RPMI8226 (cell line): ENCODE measurements at places on chromosomes 16 and 17.

DNA sequence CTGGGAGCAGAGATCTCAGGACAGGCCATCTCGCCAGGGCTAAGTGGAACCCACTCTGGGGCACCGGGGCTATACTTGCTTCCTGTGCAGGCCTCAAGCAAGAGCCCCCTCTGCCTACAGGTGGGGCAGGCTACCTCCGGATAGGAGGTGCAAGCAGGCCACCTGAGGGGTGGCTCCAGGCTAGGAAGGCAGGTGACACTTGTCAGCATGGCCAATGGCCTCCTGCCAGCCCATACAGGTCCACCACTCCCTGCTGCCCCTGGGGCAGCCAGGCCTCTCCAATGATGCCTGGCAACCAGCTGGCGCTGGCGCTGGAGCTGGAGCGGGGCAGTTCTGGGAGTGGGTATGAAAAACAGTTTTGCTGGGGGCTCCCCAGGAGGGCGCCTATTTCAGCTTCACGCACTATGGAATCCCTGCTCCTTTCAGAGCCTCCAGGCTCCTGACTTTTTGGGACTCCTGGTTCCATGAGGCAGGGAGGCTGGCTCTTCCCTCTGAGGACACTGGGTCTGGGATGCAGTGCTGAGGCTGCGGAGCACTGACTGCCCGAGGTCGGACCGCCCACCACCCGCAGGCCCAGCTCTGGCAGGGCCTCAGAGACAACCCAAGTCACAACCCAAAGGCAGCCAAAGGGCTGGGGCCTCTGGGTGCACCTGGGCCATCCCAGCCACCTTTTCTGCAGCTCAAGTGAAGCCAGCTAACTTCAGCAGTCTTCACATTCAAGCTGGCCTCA, 8.4 kb upstream of the SREBF1 start:
- peak; percentile 42 for DNase-seq

- DNase-seq = no peak
Measured at GRCh38 chr16:51408357-51408756, 257.3 kb upstream of the SALL1 start.

DNA sequence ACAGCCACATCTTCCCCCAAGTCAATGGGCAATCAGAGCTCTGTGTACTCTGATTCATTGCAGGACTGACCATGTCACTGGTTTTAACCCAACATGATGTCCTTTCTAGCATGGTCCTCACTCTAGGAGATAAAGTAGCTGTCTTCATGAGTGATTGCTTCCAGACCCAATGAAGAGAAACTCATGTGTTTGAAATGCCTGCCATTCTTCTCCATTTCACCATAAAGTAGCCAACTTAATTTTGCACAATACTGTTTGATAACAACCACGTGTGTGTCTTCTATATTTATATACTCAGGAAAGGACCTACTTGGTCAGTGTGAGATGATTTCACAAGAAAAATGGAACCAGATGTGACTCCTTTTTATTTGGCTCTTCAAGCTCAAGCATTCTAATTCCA, 172.5 kb downstream of the AXIN2 start:
- no peak for DNase-seq

DNA sequence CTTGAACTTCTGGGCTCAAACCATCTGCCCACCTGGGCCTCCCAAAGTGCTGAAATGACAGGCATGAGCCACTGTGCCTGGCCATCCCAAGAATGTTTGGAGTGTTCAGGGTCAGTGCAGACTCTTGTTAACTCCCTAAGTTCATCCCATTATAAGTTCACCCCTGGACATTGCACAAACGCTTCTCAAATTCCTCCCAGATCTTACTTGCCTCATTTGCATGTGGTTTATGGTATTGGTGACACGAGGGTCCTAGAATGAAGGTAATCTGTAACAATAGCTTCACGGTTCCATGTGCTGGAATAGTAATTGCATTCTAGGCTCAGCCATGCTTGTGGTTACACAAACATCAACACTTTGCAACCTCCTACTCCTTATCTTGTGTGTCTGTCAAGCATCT, 5.0 kb upstream of the CCDC42 start:
- DNase-seq = no peak

GRCh38 chr16:14364112-14364385, 266.0 kb downstream of the PARN start:
- DNase-seq = no peak

DNA sequence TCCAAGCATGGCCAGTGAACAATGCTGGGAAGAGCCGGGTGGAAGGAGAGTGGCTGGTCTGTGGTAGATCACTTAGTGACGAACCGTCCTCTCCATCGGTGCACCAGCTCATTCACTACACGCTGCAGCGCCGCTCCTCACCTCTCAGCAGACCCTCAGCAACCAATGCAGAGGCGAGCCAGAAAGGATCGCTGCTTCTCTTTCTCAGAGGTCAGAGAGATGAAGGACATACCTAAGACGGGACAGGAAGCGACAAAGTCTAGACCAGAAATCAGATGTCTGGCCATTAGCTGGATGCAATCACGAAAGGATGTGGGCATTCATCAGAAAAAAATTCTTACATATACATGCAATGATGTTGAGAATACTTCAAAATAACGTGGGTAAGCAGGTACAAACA, 26.9 kb downstream of the NSMCE1 start:
- no peak for DNase-seq

- no peak for DNase-seq
Measured at GRCh38 chr17:62780269-62780668, 27.8 kb downstream of the MARCHF10 start.

DNA sequence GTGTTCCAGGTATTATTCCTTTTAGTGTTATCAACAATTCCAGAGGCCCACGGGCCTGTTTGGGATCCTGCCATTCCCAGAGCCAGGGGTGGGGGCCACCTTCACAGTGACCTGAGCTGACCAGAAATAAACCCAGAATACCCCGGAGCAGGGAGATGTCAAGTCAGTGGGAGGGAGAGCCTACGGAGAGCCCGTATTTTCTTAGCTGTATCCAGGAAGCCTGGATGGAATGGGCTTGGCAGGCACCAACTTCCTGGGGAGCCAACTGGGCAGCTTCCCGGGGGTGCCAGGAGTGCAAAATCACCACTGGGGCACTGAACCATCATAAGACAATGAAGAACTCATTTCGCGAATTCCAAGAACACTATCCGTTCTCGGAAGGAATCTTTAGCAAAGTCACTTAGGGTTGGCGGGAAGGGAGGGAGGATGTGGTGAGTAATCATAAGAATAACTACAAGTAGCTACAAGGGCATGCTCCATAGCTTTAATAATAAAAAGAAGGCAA, 13.2 kb upstream of the MRTFB start:
- no peak for DNase-seq

DNA sequence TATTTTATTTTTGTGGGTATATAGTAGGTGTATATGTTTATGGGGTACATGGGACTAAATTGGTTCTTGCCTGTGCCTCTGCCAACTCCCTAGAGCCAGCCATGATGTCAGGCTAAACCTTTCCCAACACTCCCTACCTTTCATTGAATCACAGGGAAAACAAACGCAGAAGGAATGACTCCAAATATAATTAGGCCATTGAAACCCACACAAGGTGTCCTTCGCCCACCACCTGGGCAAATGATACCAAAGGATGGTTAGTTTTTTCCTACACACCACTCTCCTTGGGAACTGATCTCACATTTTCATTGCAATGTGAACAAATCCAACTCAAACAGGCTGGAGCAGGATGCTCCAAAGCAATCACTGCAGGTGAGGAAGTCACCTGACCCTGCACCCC, 27.5 kb downstream of the WSB1 start:
- no peak for DNase-seq

DNA sequence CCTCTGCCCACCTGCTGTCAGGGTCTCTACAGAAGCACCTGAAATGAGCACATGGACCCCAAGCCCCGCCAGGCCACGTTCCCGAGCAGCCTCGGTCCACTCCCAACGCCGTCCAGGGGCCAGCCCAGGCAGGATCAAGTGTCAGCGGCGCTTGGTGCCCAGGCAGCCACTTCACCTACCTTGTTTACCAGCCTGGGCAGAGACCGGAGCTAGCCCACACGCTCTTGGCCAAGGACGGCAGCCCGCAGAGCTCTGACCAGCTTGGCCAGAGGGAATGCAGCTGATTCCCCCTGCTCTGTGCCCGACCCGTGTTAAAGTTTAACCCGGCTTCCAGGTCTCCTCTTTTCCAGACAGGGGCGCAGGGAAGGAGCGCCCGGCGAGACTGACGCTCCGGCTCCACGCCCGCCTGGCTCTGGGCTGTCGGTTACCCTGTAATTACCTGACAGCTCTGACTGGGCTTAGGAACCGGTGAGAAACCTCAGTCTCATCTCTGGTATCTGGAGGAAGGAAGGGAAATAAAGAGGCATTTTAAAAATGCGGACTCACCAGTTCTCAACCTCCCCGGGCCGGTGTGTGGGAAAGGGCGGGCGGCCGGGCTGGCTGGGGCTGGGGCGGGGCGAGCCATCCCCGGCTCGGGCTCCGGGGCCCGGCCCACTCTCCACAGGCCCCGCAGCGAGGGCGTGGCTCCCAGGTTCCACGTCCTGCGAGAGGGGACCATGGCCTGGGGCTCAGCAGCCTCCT, 4.6 kb downstream of the KIFC3 start:
- peak; percentile 82 for DNase-seq

DNA sequence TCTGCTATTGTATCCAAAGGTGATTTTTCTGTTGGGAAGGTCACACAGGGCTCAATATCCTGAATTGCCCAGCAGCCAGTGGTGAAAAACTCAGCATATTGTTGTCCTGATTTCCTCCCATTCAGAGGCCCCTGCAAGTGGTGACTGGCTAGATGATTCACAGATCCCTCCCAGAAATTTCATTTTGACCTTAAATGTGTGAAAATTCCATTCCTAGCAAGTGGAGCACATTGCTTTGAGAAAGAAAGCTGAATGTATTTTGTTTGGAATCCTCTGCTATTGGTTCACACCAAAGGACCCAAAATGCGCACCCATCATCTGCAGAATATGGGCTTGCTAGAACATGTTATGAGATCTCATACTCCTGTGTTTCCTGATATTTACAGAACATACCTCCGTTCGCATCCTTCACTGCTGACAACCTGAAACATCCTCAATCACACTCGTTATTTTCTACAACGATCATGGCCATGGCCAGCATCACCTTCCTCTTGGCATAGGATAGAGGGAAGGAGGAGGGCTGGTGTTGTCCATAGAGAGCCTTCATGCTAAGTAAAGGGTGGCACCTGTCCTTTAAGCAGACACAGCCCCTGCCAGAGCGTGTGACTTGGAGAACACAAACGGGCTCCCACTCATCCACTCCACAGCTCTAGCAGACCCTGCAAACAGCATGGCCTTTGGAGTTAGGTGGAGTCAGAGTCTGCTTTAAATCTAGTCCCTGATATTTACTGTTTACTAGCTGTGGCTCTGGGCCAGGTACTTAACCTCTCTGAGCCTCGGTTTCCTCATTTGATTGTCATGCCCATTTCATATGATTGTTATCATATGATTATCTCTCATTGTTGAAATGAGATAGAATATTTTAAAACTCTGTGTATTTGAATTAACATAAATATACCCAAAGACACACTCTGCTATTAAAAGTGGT, 30.4 kb upstream of the NFAT5 start:
- no peak for DNase-seq

DNA sequence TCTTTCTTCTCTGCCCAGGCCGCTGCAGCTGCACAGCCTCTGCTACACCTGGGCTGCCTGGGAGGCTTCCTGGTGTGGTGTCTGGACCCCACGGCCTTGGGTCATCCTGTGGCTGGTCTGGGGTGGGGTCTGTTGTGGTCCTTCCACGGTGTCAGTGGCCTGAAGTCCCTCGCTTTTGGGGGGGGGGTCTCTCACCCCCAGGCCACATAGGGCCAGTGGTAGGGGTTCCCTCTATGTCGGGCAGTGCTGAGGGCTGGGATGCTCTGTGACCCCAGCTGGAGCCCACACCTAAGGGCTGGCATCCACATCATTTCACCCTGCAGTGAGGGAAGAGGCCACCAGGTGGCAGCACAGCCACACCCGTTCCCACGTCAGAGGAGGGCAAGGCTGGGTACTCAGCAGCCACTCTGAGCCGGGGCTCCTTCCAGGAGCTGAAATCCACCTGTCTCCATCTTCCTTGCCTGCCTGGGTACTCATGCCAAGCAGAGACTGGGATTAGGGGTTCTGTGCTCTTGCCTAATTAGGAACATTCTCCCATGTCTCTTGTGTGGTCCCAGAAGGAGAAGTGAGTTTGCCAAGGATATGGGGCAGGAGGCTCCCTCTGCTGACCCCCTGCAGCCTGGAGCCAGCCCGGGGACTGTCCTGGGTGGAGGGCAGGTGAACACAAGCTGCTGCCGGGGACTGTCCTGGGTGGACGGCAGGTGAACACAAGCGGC, 13.0 kb downstream of the ENGASE start:
- DNase-seq = peak; percentile 76

DNA sequence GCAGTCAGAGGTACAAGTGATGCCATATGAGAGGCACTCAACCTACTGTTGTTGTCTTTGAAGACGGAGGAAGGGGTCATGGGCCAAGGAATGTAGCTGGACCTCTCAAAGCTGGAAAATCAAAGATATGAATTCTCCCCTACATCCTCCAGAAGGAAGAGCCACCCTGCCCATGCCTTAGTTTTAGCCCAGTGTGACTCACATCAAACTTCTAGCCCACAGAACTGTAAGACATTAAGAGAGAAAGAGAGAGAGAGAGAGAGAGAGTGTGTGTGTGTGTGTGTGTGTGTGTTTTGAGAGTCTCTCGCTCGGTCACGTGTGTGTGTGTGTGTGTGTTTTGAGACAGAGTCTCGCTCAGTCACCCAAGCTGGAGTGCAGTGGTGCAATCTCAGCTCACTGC, 87.1 kb downstream of the STX8 start:
- no peak for DNase-seq

DNA sequence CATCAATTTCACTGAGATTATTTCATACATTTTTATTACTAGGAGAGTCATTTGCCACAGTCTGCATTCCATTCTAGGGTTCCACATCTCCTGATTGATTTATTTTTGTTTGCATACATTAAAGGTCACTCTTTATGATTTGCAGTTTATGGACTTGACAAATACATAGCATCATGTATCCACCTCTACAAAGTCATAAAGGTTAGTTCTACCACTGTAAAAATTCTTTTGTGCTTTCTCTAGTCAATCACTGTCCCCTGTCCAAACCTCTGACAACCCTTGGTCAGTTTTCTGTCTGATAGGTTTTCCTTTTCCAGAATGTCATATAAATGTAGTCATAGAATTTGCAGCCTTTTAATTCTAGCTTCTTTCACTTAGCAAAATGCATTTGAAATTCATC, 434.6 kb upstream of the MON1B start:
- DNase-seq = no peak

DNA sequence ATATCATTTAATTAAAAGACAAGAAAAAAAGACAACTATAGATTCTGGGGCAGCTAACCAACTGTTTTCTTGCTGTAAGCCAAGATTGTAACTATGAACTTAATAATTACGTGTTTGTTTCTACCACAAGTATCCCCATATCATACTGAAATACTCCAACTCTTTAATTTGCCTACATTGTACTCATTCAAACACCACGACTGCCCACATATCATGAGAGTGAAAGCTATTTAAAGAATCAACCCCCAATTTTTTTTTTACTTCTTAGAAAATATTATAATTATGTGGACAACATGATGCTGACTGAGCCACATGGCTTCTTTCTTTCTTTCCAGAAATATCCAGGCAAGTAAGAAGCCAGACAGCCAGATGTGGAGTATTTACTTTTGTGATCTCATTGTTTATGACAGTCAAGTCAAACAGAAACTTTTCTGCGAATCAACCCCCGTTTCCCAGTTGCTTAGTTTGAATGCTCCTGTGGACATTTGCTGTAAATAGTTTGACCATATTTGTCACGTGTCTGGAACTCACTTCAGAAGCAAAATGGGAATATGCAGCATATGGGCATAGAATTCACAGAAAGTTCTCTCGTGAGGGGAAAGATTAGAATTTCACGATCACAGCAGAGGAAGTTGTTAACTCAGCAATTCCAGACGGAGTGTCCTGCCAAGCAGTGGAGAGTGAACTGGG, 126.8 kb upstream of the PSMD7 start:
- DNase-seq = no peak
